ENCODE measurements at places on chromosomes 16 and 17. TPM values are rescaled to one million over a fixed set of nuclear protein-coding genes. Genes with fewer than 3 reads are reported as not detected.

CMTR2 gene
- total RNA-seq: 11.3 TPM

CDRT15L2 gene
- not detected for total RNA-seq

C17orf107 gene
- total RNA-seq: 1.3 TPM

ABCA8 gene
- total RNA-seq: 72.2 TPM

FGF11 gene
- 24.6 TPM for total RNA-seq

DHRS7B gene
- total RNA-seq: 25.2 TPM

TMEM114 gene
- total RNA-seq: not detected

DNA sequence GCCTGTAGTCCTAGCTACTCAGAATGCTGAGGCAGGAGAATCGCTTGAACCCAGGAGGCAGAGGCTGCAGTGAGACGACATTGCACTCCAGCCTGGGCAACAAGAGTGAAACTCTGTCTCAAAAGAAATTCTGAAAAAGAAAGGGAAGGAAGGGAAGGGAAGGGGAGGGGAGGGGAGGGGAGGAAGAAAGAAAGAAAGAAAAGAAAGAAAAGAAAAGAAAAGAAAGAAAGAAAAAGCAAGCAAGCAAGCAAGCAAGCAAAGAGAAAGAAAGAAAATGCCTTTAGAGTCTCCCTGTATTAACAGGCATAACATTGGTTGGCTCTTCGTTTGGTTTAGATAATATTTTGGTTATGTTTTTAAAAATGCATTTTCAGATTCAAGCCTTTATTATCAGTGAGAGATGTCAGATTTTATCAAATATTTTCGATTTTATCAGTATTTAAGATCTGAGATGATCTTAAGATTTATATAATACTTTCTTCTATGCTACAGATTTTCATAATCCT is 281.1 kb downstream of the NPIPA8 start:
- no peak for DNase-seq

GRCh38 chr17:19719355-19720209 is 3.2 kb upstream of the SLC47A2 start:
- DNase-seq: no peak

DNA sequence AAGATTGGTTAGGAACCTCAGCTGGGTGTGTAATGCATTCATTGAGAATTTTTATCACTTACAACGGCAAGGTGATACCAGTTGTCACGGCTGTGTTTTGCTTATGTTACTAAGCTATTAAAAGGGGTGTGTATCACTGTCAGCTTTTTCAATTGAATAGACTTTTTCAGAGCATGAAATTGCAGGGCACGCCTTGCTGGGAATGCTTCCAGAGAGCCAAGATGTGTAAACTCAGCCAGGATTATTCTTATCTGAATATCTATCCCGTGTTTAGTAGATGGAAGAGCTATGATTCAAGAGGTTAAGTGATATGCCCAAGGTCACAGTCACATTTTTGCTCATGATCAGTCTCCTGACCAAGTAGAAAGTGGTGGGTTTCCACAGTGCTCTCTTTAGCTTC is 6.6 kb upstream of the TEKT3 start:
- DNase-seq: no peak

DNA sequence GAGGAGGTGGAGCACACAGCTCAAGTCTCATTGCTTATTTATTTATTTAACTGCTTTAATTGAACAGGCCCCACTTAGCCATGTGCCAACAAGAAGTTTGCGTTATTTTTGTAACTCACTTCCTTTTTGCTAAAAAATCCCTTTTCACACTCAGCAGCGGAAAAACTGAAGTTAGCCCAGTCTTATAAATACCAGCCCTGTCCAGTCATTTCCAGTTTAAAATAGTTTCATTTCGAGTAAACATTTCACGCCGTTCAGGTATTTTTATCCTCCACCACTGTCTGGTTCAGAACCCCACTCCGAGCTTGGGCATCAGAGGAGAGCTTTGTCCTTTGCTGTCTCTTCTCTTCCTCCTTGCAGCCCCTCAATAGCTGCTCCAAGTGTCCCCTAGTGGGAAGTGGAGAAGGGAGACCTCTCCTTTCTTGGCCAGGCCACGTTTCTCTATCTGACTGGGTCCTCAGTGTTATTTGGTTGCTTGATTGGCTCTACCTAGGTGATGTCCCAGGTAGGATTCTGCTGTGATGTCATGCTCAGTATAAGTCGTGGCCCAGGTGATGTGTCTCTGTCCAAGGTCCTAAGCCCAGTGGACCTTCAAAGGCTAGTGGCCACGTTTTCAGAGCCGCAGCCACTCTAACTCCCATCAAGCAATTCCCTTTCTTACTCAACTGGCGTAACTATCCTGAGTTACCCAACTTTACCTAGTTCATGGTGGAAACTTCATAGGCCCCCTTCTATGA is 53.0 kb upstream of the GAS7 start:
- DNase-seq: no peak

DNA sequence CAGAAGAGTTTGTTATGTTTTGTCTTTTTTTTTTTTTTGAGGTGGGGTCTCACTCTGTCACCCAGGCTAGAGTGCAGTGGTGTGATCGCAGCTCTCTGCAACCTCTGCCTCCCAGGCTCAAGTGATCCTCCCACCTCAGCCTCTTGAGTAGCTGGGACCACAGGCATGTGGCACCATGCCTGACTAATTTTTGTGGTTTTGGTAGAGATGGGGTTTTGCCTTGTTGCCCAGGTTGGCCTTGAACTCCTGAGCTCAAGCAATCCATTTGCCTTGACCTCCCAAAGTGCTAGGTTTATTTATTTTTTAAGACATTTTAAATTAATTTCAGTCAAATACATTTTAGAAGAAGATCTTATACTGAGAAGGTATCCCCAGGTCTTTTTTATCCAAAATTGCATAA is 366.7 kb downstream of the KCNJ2 start:
- no peak for DNase-seq

GRCh38 chr17:66018786-66019185 is 173.1 kb downstream of the CEP112 start:
- DNase-seq: no peak

- DNase-seq: no peak
These were observed 8.4 kb upstream of the PLEKHG4 start for GRCh38 chr16:67270931-67271338.

- DNase-seq: no peak
These were observed 448.8 kb downstream of the SLC39A11 start for GRCh38 chr17:72643575-72644216.

GRCh38 chr17:77935121-77935571 is 23.4 kb upstream of the TNRC6C start:
- DNase-seq: no peak

GRCh38 chr16:4257646-4258556 is 14.9 kb downstream of the TFAP4 start:
- DNase-seq: peak; percentile 71

GRCh38 chr16:15820837-15821236 is 36.0 kb downstream of the MYH11 start:
- DNase-seq: no peak

DNA sequence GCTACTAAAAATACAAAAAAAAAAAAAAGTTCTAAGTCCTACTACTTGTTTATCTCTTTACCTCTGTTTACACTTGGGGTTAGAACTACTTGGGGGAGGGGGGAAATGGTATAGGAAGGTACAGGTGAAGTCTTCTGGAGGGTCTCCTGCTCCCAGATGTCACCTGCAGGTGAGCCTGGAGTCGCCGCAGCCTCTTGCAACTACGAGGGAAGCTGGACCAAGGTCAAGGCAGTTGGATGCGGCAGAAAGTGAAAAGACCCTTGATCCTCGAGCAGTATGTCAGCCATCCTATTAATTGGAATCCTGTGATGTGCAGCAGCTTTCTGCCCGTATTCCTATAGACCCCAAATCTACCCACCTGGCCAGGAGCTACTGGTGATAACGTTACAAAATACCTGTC is 33.0 kb downstream of the HAPSTR1 start:
- DNase-seq: no peak

GRCh38 chr16:27040732-27041131 is 26.0 kb upstream of the C16orf82 start:
- DNase-seq: no peak

DNA sequence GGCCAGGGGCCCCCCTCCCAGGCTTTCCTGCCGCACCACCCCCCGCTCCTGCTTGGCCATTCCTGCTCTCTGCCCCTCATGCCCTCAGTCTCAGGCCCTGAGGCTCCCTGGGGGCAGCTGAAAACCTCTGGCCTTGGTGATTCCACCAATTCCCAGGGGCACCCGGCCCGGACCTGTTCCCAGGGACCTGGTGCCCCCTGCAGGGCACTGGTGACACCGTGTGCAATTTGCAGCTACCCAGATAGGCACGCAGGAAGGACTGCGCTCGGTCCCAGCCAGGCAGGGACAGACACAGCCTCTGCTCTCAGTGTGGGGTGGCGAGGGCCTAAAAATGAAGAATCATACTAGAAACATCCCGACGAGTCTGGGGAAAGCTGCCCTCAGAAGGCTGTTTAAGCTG is 13.4 kb downstream of the WFDC1 start:
- peak; percentile 55 for DNase-seq

GRCh38 chr17:73101031-73101430 is 8.5 kb upstream of the SLC39A11 start:
- no peak for DNase-seq

DNA sequence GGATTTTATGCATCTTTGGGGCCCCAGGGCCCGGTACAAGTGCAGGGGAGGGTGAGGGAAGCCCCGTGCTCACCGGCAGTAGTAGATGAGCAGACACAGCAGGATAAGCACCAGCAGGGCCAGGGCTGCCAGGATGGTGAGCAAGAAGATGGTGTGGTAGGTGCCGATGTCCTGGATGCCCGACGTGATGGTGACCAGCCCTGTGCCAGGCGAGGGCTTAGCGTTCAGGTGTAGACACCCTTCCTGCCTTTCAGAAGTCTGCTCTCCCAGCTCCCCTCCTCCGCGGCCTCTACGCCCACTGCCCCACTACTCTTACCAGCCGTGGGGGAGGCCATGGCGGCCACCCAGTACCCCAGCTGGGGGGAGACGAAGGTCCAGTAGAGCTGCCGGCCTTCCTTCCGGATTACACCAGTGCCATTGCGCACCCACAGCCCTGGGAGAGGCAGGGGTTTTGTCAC is 8.0 kb downstream of the FAM171A2 start:
- DNase-seq: no peak

DNA sequence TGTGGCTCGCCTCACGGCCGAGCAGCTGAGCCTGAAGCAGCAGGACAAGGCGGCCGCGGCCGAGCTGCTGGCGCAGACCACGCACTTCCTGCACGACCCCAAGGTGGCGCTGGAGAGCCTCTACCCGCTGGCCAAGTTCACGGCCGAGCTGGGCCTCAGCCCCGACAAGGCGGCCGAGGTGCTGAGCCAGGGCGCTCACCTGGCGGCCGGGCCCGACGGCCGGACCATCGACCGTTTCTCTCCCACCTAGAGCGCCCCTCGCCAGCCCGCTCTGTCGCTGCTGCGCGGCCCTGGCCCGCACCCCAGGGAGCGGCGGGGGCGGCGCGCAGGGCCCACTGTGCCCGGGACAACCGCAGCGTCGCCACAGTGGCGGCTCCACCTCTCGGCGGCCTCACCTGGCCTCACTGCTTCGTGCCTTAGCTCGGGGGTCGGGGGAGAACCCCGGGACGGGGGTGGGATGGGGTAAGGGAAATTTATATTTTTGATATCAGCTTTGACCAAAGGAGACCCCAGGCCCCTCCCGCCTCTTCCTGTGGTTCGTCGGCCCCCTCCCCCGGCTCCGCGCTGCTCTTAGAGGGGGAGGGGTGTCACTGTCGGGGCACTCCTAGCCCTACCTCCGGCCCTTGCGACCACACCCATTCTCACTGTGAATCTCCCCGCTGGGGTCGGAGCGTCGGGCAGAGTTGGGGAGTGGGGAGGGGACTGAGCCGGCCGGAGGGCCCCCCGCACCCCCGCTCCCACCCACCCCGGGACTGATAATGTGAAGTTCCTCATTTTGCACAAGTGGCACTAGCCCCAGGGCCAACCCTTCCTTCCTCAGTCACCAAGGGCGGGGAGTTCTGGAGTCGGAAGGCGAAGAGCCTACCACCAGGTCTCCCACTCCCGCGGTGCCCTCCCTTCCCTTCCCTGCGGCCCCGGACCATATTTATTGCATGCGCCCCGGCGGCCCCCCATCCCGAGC is 4.0 kb downstream of the HIC1 start:
- DNase-seq: peak; percentile 80

DNA sequence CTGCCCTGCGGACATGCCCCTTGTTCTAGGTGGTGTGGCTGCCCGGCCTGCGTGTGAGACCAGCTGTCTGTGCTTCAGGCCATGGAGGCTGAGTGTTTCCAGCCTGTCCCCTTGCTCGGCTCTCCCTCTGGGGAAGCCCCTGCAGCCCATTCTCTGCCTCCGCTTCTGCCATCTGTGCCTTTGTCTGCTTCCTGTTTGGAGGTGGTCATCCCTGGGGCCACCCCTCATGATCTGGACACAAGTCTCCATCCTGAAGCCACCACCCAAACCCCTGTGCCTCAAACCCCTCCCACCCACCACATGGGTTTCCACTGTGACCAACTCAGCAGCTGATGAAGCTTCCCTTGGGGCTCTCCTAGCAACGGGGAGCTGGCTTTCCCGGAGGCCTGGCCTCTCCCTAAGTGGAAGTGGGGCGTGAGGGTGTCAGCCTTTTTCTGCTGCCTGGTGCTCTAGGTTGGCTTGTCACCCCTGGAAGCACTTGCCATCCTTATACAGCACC is 184.9 kb downstream of the SEC14L1 start:
- DNase-seq: no peak

- no peak for DNase-seq
These were observed 123.6 kb downstream of the RBFOX1 start for GRCh38 chr16:7456211-7456610.

DNA sequence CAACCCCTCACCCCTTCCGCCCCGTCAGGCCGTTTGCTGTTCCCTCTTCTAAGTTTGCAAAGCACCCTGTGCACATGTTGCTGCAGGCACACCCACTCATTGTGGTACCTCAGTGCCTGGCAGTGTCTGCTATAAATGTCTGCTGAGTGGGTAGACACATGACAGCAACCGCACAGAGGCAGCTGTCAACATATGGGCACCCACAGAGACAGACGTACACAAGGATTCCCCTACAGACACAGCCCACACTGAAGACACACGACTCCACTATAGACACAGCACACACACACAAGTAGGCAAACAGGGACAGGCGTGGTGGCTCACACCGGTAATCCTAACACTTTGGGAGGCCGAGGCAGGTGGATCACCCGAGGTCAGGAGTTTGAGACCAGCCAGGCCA is 17.8 kb upstream of the CRK start:
- DNase-seq: no peak

DNA sequence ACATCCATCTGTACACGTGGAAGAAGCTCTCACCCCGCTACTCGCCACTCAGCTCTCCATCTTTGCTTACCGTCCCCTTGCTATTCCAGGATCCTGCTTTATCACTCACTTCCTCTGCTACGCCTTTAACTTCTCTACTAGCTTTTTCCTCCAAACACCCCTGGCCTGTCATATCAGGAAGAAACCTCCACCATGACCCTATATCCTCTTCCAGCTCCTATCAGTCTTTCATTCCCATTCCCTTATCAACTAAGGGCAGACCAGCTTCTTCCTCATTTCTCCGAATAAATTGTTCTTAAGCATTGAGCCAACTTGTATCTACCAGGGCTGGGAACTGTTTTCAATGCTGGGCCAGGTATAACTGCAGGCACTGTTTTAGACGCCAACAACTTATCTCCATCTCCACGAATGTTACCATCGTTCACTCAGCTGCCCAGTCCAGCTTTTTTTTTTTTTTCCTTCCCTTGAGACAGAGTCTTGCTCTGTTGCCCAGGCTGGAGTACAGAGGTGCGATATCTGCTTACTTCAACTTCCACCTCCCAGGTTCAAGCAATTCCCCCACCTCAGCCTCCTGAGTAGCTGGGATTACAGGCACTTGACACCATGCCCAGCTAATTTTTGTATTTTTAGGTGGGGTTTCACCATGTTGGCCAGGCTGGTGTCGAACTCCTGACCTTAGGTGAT is 4.3 kb downstream of the IQCK start:
- DNase-seq: no peak

All from left cardiac atrium (tissue), 4 donors.